Stimulated activated CD4-positive, alpha-beta T cell treated with anti-CD3 and anti-CD28 coated beads, Interleukin-4, amount 100 ng/mL, for 24 hours (primary cell): ENCODE measurements at places on chromosomes 2 and 18.

DNA sequence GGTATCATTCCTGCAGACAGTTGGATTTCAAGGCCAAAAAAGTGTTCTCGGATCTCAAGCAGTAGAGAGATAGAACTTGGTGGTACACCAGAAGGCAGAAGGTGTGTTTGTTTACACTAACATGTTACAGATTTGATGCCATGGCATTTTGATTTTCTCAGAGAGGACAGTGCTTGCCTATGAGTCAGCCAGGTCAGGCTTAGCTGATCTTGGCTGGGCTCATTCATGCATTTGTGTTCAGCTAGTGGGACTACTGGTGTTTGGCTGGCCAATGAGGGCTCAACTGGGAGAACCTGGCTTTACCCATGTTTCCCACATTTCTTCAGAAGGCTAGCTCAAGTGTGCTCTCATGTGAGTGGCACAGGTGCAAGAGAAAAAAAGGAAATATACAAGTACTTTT lies 162.0 kb downstream of the C1D start:
- no peak for DNase-seq

- DNase-seq = no peak
Measured at GRCh38 chr2:8309131-8309530, 372.7 kb upstream of the ID2 start.

- DNase-seq = no peak
Measured at GRCh38 chr2:151358166-151358970, 976 bp downstream of the TNFAIP6 start.

GRCh38 chr2:177334940-177335543 lies 57.5 kb upstream of the AGPS start:
- peak; percentile 21 for DNase-seq
